ENCODE measurements at places on chromosomes 13 and 19.

DNA sequence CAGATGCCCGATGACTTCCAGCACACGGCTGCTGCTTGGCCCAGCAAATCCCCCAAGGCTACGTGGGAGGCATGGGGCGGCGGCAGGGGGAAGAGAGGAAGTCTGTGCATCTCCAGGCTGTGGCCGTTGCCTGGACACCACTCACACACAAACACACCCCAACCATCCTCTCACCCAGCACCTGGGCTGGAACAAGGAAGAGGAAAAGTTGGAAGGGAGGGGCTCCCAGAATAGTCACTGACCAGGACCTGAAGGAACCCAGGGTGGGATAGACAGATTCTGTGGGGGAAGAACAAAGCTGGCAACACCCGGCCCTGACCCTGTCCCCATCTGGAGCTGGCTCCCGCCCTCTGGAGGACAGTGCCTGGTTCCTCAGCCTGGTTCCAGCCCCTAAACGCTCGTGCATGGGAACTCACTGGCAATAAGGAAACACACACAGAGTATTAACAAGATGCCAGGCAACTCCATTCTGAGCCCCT, 11.2 kb downstream of the PPP6R1 start:
- DNase-seq: no peak

- DNase-seq: no peak
Measured at GRCh38 chr19:38013913-38014580, 107.0 kb downstream of the SIPA1L3 start.

DNA sequence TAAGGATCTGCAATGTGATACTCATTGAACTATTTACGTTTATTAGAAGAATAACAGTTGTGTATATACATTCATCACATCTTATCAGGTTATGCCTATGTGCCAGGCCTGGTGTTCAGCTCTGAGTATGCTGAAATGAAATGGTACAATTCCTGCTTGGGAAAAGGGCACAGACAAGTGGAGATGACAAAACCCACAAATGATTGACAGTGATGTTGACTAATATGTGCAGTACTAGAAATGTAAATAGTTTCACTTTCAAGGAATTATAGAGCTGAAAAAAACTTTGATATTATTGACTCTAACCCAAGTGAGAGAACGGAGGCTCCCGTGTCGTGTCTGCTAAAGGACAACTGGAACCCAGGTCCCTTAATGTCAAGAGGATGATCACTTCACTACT, 386.8 kb upstream of the DACH1 start:
- no peak for DNase-seq

- peak; percentile 39 for DNase-seq
Measured at GRCh38 chr13:32472194-32472621, 44.3 kb upstream of the N4BP2L1 start.

GRCh38 chr13:77386880-77387606, 60.1 kb upstream of the MYCBP2 start:
- DNase-seq: peak; percentile 12

DNA sequence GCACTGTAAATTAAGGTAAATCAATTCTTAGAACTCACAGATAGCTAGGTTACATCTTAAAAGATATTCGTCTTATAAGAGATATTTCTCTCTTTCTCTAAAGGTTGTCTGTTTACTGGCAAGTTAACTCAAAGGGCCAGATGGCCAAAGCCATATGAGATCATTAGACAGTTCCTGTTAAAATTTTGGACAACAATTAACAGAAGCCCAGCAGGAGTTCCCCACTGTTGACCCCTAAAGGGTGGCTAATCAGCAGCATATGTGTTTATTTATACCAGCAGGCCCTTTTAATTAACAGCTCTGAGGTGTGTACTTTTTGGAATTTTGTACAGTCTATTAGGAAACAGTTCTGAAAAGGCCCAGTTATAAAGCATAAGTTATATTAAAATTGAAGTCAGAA, 245.8 kb downstream of the LIG4 start:
- no peak for DNase-seq

DNA sequence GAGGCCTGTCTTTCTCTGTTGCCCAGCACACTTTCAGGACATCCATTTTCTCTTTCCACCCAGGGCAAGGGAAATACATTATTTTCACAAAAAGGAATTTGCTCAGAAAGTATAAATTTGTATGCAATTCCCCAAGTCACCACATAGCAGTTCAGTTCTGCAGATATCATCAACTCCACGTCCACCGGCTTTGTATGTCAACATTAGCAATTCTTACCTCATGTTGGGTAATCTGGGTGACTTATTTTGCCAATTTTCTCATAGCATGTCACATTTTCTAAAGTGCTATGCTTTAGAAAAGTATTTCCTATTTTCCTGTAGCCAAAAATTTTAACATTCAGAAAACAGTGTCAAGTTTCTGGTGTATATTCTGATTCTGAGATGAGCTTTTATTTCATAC, 501.8 kb downstream of the EFNB2 start:
- no peak for DNase-seq

DNA sequence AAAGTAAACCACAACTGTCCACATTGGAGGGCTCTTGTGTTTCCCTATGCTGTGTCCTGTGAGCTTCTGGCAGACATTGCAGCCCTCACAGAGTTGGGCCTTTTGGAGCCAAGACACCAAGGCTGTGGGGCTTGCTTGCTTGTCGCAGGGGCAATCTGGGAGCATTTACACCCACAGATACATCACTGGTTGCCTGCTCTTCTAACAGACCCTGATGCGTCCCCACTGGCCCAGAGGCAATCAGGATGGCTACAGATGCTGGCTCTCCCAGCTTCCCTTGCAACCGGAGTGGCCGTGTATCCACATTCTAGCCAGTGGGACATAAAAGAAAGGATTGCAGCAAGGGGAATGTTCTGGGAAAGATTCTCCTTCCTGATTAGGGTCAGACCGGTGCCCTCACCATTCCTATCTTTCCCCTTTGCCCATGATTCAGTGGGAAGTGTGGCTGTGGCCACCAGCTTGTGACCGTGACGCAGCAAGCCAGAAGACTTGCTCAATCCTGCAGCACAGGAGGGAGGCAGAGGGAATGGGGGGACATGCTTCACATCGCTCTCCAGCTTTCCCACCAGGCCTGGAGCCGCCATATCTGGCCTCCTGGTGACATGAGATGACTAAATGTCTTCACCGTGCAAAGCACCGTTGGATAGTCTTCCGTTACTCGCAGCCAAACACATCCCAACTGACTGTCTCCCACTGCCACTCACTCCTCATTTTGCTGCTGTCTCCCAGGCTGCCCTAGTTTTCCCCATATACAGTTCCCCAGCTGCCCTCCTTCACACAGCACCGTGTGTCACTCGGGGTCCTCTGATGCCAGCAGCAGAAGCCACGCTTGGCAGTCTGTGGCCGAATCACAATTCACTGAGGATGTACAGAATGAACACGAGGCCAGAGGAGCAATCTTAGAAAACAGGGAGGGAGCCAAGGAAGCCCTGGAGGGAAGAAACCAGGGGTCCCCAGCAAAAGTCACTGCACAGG, 151.0 kb downstream of the DPF1 start:
- DNase-seq: no peak

DNA sequence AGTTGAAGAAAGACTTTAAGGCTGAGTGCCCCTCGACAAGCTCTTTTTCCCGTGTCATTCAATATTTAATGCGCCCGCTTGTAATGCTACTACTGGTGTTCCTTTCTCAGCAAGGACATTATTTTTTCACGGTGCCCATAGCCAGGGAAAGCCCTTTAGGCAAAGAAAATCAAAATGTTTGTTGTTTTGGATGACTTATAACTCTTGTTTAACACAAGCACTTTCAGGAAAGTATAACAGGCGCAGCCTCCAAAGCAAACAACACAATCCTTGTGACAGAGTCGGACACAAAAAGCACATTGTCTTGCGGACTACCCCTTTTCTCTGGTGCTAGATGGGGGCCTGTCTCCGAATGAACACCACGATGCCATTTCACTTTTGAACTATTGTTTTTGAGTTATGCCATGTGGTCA, 12.4 kb downstream of the ZIC5 start:
- DNase-seq: no peak
